ENCODE measurements at places on chromosomes 4 and X.

- DNase-seq, result no peak
Measured at GRCh38 chr4:188511431-188511830, 372.2 kb downstream of the TRIML1 start.

DNA sequence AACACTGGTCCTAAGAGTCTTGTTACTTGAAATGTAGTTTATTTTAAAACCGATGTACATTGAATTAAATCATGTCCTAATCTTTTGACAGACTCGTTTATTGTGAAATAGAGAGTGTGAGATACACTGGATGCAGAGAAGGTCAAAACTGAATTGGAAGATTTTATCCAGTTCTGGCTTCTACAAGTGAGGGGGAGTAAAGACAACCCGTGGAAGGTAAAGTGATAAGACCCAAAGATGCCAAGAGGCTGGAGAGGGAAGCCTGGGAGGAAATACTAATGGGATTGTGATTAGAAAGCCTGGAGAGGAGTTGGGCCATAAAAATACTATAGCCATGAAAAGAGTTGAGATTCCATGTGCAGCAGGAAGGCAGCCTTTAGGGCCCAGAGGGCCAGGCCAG lies 424.5 kb upstream of the NR3C2 start:
- no peak for DNase-seq

DNA sequence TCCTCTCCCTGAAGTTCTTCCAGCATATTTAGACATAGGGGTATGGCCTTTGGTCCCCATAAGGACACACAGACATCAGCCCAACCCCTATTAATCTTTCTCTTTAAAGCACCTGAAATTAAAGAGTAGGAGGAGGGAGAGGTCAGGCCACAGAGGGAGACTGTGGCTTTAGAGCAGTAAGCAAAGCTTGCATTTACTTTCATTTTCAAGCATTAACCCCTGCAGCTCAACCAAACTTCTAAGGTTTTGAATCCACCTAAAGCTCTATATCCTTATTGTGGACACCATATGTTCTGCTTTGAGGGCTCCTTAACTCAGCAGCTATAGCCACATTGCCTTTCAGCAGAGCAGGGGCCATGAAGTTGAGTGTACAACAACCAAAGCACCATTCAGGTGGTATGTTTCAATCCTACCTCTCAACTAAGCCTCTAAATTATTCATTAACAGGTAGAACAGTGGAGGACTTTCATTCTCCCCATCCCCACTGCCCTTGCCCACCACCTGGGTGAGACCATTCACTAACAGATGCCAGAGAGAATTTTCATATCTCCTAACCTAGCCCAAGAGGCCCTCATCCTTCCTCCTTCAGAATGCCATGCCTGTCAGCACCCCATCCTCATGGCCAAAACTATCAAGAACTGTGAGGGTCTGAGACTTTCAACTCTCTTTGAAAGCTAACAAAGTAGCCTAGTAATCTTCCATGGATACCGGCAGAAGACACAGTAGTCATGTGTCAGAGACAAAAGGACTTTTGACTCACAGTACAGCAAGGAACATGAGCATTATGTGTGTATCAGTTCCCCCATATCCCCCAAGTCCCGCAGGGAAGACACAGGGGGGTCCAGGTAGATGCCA lies 20.8 kb downstream of the LIN54 start:
- no peak for DNase-seq

DNA sequence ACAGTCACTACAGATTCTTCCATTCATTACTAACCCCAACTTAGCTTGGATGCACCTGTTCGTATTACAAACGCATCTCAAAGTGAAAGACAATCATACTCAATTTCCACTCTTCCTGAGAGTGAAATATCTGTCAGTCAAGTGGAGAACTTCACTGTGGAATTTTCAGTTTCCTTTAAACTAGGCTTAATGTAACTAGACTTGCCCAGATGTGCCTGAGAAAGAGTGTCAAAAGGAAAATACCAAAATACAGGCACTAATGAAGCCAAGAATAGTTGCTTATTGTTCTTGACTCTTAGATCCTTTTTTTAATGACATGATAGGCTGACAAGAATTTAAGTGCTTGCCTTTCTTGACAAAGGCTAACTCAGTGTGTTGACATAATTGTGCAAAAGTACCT lies 72.4 kb upstream of the NR3C2 start:
- DNase-seq, result no peak

GRCh38 chr4:139556071-139556723 lies at the start of gene SETD7:
SETD7 (minus strand) TSS chr4:139556219; CDS start chr4:139556137, 82 bp downstream.
- peak; percentile 34 for DNase-seq

DNA sequence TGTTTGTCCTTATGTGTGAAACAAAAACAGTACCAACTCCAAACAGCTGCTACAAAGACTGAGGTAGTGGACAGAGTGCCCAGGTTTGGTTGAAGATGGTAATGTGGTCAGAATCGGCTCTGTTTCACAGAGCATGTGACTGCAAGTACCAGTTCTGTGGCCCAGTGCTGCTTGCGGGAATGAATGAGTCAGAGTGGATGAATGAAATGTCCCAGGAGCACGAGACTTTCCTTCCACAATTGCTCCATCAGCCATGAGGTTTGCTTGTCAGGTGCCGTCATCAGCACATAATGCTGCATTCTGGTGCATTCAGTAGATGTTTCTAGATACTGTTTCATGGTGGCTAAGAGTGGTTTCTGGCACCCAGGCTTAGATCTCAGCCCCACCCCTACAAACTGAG lies 84.2 kb downstream of the GPR143 start:
- no peak for DNase-seq

GRCh38 chrX:85992811-85993229 lies 54.5 kb downstream of the CHM start:
- no peak for DNase-seq

DNA sequence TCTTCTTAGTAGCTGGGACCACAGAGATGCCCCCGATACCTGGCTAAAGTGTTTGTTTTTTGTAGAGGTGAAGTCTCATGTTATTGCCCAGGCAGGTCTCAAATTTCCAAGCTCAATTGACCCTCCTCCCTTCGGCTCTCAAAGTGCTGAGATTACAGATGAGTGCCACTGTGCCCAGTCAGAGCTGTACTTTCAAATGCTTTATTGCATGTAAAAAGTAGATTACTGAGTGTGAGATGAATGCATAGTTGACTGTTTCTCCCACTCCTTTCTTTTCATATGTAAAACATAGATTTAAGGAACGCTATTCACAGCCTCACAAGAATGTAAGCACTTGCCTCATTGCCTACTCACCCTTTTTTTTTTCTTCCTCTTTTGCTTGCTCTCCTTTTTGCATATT lies 984.4 kb upstream of the PABPC4L start:
- DNase-seq, result no peak

Data from NCI-H1105 (cell line).